ENCODE measurements at places on chromosomes 4 and X.

- DNase-seq, result no peak
Measured at GRCh38 chr4:7322166-7322991, 112.4 kb downstream of the PSAPL1 start.

- no peak for DNase-seq
Measured at GRCh38 chrX:49901048-49901447, 21.3 kb upstream of the CLCN5 start.

GRCh38 chr4:79014230-79014629 lies 75.0 kb upstream of the PAQR3 start:
- DNase-seq, result no peak

GRCh38 chr4:155679343-155679742 lies 12.7 kb downstream of the GUCY1A1 start:
- no peak for DNase-seq

GRCh38 chr4:80594701-80595100 lies 259.2 kb downstream of the CFAP299 start:
- DNase-seq, result no peak

DNA sequence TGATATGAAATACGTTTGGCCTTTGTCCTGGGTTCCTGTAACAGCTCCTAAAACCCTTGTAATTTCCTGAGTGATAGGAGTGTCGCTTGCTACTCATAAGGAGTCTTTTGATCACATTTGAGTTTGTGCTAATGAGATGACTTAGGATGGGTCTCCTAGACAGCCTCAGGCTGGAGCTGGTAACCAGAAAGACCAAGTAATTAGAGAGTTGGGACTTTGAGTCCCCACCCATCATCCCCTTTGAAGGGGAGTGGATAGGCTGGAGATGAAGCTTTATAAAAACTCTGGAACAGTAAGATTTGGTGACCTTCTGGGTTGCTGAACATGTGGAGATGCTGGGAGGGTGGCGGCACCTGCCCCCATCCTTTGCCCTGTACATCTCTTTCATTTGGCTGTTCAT lies 2.9 kb downstream of the SEC24B start:
- no peak for DNase-seq

- no peak for DNase-seq
Measured at GRCh38 chr4:25687773-25688172, 32.1 kb downstream of the SLC34A2 start.

- DNase-seq, result no peak
Measured at GRCh38 chrX:19193565-19193964, 71.3 kb upstream of the ADGRG2 start.

- DNase-seq, result no peak
Measured at GRCh38 chrX:10855845-10856244, 235.5 kb upstream of the MID1 start.

GRCh38 chrX:54747733-54748393 lies 50.2 kb downstream of the ITIH6 start:
- no peak for DNase-seq

GRCh38 chr4:143743591-143743990 lies 43.1 kb upstream of the FREM3 start:
- DNase-seq, result no peak

- no peak for DNase-seq
Measured at GRCh38 chr4:26984896-26985295, 124.3 kb downstream of the STIM2 start.

GRCh38 chr4:123545667-123546572 lies 149.3 kb downstream of the SPRY1 start:
- no peak for DNase-seq

DNA sequence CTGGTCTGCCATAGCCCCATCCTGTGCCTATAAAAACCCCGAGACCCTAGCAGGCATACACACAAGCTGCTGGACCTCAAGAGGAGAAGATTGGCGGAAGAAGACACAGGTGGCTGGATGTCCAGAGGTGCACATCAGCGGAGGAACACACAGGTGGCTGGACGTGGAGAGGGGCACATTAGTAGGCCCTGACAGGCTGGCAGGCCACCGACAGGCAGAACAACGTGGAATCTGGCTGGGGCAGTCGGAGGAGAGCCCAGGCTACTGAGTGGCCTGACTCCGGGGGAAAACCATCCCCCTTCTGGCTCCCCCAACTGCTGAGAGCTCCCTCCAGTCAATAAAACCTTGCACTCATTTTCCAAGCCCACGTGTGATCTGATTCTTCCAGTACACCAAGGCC lies 512.5 kb upstream of the AMOT start:
- DNase-seq, result no peak

DNA sequence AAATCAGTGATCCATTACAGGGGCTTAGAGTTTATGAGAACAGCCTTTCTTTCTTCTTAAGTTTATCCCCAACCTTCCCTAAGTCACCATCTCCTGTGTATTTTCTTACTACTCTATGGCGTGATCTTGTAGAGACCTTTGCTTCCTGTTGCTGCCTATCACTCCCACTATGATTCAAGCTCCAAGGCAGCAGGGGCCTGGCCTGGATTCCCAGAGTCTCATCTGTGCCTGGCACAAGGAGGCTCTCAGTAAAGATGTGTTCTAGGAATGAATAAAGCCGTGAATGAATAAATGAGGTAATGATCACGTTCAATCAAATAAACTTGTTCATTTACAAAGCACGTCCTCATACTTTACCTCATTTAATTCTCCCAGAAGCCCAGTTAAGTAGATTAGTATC lies 45.4 kb downstream of the CC2D2A start:
- DNase-seq, result no peak

GRCh38 chr4:160159457-160159856 lies 1056.6 kb downstream of the RAPGEF2 start:
- DNase-seq, result no peak

DNA sequence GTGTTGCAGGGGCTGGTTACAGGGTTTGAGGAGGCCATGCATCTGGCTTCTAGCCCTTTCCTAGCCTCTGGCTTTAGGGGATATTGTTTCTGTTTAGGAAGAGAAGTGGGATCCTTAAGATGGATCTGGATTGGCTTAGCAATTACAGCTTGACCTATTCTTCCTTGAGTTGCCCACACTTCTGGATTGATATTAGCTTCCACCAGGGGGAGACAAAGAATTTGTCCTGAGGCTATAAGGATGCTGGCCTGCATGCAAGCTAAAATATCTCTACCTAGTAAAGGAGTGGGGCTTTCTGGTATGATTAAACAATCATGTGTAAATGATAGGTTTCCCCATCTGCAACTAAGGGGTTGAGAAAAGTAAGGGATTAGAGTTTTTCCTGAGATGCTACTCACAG lies 117.2 kb downstream of the TEX13C start:
- DNase-seq, result no peak

DNA sequence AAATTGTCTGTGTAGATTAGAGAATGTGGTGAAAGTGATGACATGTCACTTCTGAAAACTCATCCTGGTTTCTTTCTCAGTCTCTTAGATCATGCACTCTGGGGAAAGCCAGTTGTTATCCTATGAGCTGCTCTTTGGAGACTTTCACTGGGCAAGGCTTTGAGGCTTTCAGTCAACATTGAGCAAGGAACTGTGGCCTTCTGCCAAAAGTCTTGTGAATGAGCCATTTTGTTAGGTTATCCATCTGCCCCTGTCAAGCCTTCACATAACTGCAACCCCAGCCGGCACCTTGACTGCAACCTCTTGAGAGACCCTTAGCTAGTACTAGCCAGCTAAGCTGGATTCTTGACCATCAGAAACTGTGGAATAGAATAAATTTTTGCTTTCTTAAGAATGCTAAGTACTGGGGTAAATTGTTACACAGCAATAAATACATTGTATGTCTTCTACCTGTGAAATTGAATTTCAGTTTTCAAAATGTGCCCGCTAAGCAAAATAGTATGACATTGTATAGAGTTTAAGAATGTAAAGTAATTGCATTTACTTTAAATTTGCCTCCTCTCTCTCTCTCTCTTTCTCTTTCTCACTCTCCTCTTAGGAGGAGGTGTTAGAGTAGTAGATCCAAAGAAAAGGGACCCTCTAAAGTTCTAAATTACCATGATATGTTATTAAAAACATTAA lies 1273.0 kb downstream of the RAPGEF2 start:
- no peak for DNase-seq

DNA sequence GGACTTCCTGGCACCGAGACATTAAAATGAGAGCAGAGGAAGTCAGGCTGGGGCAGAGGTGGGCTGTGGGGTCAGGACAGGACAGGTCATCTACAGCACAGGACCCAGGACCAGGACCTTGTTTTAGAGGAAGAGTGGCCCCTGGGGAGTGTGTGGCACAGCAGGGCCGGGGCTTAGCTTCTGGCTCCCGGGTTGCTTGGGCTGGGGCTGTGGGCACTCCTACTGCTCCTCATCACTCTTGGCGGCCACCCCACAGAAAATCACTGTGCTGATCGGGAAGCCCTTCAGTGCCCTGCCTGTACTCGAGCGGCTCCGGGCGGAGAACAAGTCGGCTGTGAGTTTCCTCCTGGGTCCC lies 8.1 kb upstream of the ATP6AP1 start:
- no peak for DNase-seq

GRCh38 chr4:147864607-147865006 lies 132.7 kb downstream of the ARHGAP10 start:
- DNase-seq, result no peak

GRCh38 chrX:64975491-64975890 lies 759 bp downstream of the ZC4H2 start:
- no peak for DNase-seq

Measured in activated CD8-positive, alpha-beta memory T cell treated with anti-CD3 and anti-CD28 coated beads for 1 hour (primary cell).